Brain (organoid and tissue), 16 donors: ENCODE measurements at places on chromosomes 3 and 15.

DNA sequence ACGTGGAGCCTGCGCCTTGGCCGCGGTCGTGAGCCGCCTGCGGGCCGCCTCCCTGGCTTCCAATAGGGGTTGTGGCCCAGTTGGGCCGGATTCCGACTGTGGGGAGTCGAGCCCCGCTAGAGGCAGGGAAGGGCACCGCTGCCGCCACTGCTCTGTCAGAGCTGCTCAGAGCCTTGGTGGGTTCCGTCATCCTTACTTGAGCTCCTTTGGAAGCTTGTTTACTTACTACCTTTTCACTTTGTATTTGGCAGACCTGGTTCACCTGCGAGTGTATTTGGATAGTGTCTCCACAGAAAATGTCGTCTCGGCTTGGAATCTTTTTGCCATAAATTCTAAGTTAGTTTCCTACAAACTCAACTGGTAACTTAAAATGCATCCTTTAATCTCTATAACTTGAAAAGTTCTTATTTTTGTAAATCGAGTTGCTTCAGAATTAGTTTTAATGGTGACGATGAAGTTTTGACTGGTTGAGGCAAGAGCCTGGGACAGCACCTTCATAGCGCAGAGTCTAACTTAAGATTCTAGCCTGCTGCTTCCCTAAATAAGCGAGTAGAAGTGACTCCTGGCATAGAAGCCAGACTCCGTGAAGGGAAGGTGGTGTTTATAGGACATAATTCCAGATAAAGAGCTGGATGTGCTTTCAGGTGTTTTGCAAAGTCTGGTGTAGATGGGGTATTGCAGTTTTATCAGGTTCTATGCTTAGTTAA lies 800 bp downstream of the DAG1 start:
- no peak for DNase-seq

GRCh38 chr15:30997270-30997669 lies 5.8 kb upstream of the MTMR10 start:
- no peak for DNase-seq

DNA sequence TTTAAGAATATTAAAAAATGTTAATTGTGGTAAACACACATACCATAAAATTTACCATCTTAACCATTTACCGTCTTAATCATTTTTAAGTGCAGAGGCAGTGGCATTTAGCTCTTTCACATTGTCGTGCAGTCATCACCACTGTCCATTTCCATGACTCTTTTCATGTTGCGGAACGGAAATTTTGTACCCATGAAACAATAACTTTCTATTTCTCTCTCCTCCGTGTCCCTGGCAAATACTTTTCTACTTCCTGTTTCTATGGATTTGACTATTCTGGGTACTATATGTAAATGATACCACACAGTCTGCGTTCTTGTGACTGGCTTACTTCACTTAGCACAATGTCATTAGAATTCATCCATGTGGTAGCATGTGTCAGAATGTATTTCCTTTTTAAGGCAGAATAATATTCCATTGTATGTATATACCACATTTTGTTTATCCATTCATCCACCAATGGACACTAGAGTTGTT lies 27.9 kb downstream of the AKAP13 start:
- no peak for DNase-seq

GRCh38 chr15:79102595-79102994 lies 12.0 kb upstream of the RASGRF1 start:
- DNase-seq = no peak

DNA sequence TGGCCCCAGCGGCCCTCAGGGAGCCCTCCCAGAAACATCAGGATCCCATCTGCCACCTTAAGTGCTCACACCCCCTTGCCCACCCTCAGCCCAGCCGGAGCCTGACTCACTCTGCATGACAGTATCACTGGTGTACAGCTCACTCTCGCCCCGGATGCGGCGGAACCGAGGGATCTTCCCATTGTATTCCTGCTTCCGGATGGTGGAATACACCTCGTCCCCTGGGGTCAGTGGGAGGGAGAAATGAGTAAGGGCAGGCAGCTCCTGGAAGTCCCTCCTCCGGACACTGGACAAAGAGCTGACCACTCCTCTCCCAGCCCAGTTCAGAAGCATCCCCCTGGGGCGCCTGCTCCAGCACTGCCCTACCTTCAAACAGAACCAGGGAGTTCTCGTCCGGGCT lies 16.5 kb downstream of the SEMA7A start:
- DNase-seq = no peak

GRCh38 chr3:169148448-169149348 lies 514.8 kb downstream of the MECOM start:
- no peak for DNase-seq
